ENCODE measurements at places on chromosomes 7 and 10.

GRCh38 chr7:75869776-75870379 is 9.0 kb upstream of the RHBDD2 start:
- DNase-seq: no peak

DNA sequence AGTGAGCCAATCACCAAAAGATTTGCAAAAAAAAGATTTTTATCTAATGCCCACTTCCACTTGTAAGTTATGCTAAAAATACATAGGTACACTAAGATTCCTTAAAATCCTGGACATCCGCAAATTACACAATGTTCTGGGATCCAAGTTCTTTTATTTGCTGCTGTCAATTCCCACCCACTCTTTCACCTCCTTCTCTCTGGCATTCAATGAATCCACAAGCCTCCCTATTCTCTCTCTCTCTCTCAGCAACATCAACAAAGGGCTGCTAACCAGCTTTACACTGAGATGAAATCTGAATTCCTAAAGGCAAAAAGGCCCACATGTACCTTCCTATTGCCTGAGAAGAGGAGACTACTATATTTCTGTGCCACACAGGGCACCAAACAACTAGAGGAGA is 99.9 kb downstream of the ARMH3 start:
- DNase-seq: no peak

DNA sequence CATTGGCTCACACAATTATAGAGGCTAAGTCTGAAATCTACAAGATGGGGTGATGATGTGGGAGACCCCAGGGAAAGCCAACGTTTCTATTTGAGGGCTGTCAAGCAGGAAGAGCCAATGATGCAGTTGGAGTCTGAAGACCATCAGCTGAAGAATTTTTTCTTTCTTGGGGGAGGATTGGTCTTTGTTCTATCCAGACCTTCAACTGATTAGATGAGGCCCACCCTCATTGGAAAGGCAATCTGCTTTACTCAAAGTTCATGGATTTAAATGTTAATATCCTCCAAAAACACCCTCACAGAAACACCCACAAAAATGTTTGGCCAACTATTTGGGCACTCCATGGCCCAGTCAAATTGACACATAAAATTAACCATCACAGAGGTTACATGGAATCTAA is 44.3 kb upstream of the DNAJC1 start:
- no peak for DNase-seq

GRCh38 chr7:135768467-135768866 is 19.9 kb upstream of the FAM180A start:
- DNase-seq: no peak

DNA sequence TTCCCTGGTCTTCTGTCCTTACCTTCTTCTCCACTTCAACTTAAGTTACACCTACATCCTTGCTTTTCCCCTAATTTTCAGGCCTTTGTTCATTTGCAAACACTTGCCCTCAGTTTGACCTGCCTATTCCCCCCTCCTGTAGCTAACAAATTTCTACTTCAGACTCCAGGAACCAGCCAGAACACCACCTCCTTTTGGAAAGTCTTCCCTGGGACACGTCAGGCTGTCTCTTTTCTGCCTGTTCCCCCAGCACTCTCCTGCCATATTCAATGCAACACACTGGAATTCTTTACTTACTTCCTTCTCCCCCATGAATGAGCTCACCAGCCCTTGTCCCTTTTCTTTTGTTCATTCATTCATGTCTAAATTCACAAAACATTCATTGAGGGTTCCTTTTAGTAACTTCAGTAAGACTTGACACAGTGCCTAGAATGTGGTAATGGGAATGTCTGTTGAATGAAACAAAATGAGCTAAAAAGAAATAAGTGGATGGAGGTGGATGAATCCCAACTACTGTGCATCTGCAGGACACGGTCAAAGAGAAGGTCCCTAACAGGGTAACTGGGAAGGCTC is 478.0 kb downstream of the KCNMA1 start:
- DNase-seq: no peak

- no peak for DNase-seq
Observed at GRCh38 chr10:1149793-1150637, 93.8 kb downstream of the WDR37 start.

Measured in activated T-cell treated with anti-CD3 and anti-CD28 coated beads for 4 hours (primary cell).